ENCODE measurements at places on chromosomes 4 and X.

DNA sequence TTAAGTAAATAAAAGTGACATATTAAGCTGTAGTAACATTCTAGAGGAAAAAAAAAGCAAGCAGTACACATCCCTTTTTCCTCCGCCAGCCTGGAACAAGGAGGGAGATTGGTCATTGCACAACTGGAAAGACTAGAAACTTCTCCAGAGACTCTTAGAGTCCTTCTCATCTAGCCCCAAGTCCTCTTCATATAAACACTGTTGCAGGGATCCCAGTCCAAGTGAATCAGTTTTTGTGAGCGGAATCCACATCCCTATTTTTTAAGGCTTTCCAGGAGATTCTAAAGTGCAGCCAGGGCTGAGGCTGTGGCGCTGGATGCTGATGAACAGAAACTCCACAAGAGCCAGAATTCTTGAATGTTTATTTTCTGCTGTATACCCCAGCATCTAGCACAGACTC is 23.8 kb downstream of the REELD1 start:
- DNase-seq: no peak

- DNase-seq: no peak
Measured at GRCh38 chr4:135282676-135283075, 1081.1 kb upstream of the PABPC4L start.

- DNase-seq: no peak
Measured at GRCh38 chrX:81392396-81392795, 190.5 kb downstream of the SH3BGRL start.

DNA sequence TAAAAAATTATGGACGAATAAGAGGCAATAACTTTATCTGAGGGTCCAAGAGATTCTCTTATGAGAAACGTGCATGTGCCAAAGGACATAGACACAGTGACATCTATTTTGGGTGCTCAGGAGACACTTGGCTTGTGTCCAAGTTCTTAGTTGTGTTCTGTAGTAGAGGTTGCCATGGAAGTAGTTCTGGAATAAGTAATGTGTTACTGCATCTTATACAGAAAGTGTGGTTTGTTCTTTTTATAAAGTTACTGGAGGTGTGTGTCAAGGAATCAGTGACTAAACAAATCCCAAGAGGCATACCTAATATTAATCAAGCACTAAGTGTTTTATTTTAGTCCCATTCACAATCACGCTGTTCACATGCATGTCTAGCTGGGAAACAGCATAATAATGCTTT is 305.7 kb downstream of the ARHGAP24 start:
- no peak for DNase-seq

- no peak for DNase-seq
Measured at GRCh38 chr4:83388313-83388676, 53.6 kb upstream of the HPSE start.

- DNase-seq: peak; percentile 56
Measured at GRCh38 chrX:112642349-112642748, 37.4 kb downstream of the LHFPL1 start.

DNA sequence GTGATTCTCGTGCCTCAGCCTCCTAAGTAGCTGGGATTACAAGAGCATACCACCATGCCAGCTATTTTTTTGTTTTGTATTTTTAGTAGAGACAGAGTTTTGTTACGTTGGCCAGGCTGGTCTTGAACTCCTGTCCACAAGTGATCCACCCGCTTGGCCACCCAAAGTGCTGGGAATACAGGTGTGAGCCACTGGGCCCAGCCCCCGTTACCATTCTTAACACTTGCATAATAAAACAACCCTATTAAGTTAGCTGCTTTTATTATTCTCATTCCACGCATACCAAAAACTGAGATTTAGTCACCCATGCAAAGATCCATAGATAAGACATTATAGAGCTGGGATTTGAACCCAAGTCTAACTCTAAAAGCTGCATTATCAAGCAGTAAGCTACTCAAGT is 6.0 kb upstream of the TEX13A start:
- DNase-seq: no peak

- peak; percentile 36 for DNase-seq
Measured at GRCh38 chrX:44244008-44244407, 99.5 kb downstream of the EFHC2 start.

GRCh38 chrX:13287816-13288215 is 32.0 kb downstream of the ATXN3L start:
- DNase-seq: no peak

DNA sequence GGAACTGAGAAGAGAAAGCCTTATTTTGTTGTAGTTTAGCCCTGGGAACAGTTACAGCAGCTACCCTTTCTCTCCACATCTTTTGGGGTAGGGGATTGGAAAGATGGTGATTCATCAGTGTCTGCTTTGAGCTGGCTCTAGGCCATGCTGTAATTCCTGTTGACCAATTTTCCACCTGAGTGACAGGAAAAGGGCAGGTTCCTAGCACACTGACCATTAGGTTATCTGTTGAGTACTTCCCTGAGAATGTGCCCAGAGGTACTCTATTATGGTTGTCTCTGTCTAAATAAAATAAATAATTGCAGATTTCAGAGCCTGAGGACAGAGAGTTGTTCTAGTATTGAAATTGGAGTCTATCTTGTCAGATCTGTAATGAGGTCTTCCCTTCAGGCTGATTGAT is 109.0 kb downstream of the ENOX2 start:
- no peak for DNase-seq

DNA sequence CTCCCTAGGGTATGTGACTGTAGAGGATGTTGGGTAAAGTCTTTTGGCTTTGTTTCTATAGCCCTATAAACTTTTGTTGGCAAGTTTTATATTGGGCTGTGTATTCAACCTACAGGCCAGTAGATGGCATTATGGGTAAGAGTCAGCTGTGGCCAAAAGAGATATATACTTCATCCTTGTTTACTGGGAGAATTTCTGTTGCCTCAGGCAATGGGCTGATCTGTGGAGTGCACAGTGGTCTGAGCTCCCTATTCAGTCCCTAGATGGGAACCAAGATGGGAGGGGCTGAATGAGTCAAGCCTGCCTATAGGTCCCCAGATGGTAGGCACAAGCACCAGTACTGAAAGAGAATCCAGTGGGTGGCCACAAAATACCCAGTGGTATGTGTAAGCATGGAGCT is 580.6 kb downstream of the EPHA5 start:
- no peak for DNase-seq

All from NCI-H524 (cell line).